ENCODE measurements at places on chromosomes 2 and 18.

DNA sequence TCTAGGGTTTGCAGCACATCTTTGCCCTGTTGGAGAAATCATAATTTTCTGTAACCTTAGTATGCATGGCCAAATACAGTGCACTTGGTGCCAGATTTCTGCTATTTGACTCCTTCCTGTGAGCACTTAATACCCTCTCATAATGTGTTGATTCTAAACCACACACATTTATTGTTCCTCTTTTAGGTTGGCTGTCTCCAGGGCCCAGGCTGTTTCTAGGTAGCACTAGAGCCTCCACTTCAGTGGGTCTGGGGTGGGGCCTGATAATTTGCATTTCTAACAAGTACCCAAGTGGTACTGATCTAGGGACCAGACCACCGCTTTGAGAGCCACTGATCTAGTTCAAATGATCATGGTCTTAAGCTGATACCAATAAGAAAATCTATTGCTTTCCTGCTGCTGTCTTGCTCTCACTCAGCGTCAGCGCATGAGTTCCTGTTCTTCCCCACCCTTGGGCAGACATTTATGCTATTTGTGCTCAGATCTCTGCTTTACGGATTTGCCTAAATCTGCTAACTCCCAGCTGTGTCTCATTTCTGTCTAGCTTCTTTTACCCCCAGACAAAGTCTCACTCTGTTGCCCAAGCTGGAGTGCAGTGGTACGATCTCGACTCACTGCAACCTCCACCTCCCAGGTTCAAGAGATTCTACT, 7.4 kb downstream of the PTRHD1 start:
- DNase-seq, result no peak

DNA sequence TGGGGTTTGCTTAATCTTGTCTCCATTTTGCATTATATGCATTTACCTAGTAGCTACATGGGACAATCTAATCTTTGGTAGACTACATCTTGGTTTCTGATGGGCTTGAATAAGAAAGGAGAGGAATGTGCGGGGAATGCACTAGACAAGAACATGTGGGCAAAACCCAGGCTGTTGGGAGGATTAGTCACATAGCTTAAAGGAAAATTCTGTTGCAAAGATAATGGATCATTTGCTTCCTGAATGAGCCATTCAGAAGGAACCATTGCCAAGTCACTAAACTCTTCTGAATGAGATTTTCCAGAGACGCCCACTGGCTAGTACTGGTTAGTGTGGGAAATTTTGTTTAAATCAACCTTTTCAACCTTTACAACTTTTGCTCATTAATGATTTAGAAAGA, 84.8 kb downstream of the OSBPL6 start:
- DNase-seq, result no peak

- DNase-seq, result no peak
Measured at GRCh38 chr2:130380096-130380934, 24.5 kb downstream of the PTPN18 start.

DNA sequence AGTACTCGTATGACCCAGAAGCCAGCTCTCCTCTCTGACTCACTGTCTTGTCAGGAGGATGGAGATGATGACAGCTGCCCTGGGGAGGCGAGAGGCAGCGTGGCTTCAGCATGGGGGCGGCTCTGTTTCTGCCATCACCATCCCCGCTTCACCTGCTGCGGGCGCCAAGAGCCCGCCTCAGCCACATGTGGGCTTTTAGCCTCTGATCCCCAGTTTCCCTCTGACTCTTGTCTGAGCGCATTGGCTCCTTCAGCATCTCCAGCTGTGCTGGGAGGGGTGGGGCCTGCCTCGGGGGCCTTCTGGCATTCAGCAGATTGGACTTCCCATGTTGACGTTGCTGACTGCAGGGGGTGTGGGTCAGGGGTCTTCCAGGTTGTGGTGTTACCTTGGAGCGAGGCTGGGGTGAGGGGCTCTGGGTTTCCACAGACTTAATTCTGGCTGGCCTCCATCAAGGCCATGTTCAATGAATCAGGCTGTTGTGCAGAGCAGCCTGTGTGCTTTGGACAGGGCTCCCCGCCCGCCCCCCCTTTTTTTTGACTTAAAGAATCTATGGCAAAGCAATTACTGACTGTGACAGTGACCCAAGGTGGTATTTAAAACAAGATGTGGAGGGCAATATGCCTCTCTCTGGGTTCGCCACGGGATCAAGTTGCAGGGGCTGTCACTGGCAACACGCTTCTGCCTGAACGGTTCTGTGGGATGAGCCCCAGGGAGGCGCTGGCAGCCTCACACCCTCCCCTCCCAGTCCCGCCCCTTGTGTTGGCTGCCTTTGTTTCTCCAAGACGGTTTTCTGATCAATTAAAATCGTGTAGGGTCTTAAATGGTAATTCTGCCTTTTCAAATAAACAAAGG, 228.3 kb downstream of the LDLRAD4 start:
- no peak for DNase-seq

GRCh38 chr18:44922968-44923367, 242.3 kb downstream of the SETBP1 start:
- no peak for DNase-seq

- DNase-seq, result no peak
Measured at GRCh38 chr2:98078701-98079100, 8.3 kb upstream of the VWA3B start.

- no peak for DNase-seq
Measured at GRCh38 chr18:26908906-26909305, 43.4 kb upstream of the AQP4 start.

- no peak for DNase-seq
Measured at GRCh38 chr18:63145851-63146555, 173.6 kb downstream of the BCL2 start.

GRCh38 chr2:46051085-46051484, 246.1 kb upstream of the EPAS1 start:
- no peak for DNase-seq

- DNase-seq, result no peak
Measured at GRCh38 chr2:12928775-12929401, 212.2 kb downstream of the TRIB2 start.

- DNase-seq, result no peak
Measured at GRCh38 chr2:105313877-105314276, 15.7 kb downstream of the TGFBRAP1 start.

DNA sequence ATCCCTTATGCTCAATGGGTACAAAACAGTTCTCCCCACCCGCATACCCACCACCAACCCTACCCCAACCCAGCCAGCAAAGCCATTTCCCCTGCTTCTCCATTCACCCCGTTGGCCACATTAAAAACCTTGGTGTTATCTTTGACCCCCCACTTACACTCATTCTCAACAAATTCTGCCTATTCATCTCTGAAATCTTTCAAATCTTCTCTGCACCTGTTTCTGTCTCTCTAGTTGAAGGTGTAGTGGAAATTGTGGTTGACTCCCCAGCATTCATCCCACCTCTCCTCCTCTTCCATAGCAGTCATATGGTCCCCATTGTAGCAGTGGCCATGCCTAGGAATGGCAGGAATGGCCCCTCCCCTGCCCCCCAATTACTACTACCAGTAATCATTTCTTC, 20.5 kb upstream of the TET3 start:
- no peak for DNase-seq

DNA sequence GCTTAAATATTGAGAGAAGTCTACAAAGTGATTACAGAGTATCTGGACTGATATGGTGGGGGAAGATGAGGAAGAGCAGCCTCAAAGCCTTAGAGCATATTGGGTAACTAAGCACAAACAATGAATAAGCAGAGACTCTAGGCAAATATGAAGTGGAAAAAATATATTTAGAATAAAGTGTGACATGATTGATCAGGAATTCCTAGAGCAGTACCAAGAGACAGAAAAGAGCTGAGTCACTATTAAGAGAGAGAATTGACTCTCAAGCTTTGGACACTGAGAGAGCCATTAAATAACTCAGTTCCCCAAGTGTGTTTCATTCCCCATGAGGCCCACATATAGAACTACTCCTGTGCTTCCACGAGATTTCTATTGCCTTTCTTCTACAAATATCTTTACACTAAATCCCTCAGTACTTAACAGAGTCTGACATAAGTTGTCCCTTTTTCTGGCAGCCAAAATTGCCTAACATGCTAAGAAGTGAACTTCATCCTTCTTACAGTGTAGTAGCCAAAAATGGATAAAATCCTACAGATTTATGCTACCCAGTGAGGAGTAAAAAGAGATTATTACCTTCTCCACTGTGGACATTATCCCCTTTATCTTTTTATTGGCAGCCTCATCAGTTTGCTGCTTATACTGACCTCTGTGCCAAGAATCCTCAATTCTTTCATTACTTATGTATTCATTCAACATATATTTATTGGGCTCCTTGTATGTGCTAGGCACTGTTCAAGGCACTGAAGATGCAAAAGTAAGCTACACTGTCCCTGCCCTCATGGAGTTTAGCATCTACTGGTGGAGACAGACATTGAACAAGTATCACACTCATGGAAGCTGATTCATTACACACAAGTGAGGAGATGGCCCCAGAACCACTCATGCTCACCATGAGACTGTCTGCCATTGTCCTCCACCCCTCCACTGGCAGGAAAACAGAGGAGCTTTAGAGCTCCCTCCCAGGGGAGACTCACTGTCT, 45.4 kb downstream of the SLC40A1 start:
- no peak for DNase-seq

GRCh38 chr2:234019896-234020295, 30.6 kb upstream of the SPP2 start:
- no peak for DNase-seq

GRCh38 chr2:128512379-128513115, 193.9 kb upstream of the HS6ST1 start:
- DNase-seq, result no peak

- no peak for DNase-seq
Measured at GRCh38 chr18:25289001-25289631, 62.9 kb downstream of the ZNF521 start.

- DNase-seq, result peak; percentile 75
Measured at GRCh38 chr2:233053928-233054784, 6.0 kb upstream of the INPP5D start.

- no peak for DNase-seq
Measured at GRCh38 chr18:12008842-12009580, 27.7 kb downstream of the IMPA2 start.

DNA sequence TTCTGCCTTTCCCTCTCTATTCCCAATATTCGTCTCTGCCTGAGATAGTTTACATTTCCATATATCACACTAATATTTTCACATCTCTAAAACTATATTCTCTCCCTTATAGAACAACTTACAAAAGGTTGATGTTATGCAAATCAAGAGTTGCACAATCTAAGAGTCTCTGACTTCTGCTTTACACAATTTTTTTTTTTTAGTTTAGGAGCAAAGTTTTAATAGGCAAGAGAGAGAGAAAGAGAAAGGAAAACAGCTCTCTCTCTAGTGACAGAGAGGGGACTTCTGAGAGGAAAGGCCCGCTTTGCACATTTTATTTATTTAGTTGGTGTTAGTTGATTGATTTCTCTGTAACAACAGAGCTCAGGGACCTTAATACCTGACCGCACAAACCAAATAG, 380.2 kb downstream of the TXNL1 start:
- DNase-seq, result no peak

GRCh38 chr2:224062481-224063297, 23.6 kb upstream of the SERPINE2 start:
- no peak for DNase-seq

Data from right lobe of liver (tissue), 6 donors.